ENCODE measurements at places on chromosomes 11 and 22. TPM values are rescaled to one million over a fixed set of nuclear protein-coding genes. Genes with fewer than 3 reads are reported as not detected.

- DNase-seq, result no peak
Observed at GRCh38 chr11:36270701-36271100, 18.5 kb downstream of the COMMD9 start.

GRCh38 chr22:46256358-46256958, 6.4 kb upstream of the CDPF1 start:
- no peak for DNase-seq

GRCh38 chr11:57343825-57344224, 5.7 kb downstream of the P2RX3 start:
- no peak for DNase-seq

- no peak for DNase-seq
Observed at GRCh38 chr11:125956391-125957134, 10.7 kb downstream of the VSIG10L2 start.

Gene CRYBB2
- 0.69 TPM for polyA plus RNA-seq

- DNase-seq, result no peak
Observed at GRCh38 chr22:30948930-30949342, 19.6 kb downstream of the MORC2 start.

GRCh38 chr11:61055776-61056175, 46.5 kb upstream of the CD5 start:
- DNase-seq, result no peak

All from SK-N-SH (cell line).